NCI-H1417 treated with DMSO at 0.1 percent for 48 hours (cell line): ENCODE measurements at places on chromosomes 2 and 18.

GRCh38 chr2:168210895-168211570 is 36.4 kb downstream of the STK39 start:
- DNase-seq = no peak

DNA sequence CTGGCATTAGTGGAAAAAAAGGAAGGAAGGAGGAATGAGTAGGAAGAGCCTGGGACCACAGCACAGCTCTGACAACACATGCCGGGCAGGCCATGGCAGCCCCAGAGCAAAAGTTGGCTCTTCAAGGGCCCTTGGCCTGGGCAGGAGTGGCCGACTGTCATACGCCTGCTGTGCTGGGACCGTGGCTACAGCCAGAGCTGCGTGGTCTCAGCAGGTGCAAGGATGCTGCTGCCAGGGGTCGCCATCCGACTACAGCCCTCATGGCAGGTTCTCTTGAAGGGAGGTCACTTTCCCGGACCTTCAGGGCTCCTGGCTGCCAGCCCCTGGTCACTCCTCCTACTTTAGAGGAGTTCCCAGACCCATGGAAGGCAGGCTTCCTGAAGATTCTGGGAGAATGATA is 109.9 kb downstream of the ARL4C start:
- DNase-seq = no peak

GRCh38 chr2:181954538-181954883 is 31.1 kb upstream of the PPP1R1C start:
- no peak for DNase-seq

- no peak for DNase-seq
These were observed 3.9 kb upstream of the FSIP2 start for GRCh38 chr2:185734658-185735057.

DNA sequence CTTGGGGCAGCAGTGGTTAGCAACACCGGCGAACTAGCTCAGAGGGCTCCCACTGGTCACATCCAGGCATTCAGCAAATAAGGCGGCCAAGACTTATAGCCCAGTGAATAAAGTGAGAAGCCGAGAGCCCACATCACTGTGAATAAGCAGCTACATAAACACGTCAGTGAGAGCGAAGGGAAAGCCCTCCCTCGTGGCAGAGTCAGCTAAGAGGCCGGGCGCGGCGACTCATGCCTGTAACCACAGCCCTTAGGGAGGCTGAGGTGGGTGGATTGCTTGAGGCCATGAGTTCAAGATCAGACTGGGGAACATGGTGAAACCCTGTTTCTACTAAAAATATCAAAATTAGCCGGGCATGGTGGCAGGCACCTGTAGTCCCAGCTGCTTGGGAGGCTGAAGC is 5.2 kb downstream of the D2HGDH start:
- no peak for DNase-seq
